ENCODE measurements at places on chromosomes 6 and 20.

- DNase-seq, result no peak
Measured at GRCh38 chr20:37260923-37261322, 691 bp downstream of the GHRH start.

GRCh38 chr20:33846291-33846935 lies 35.3 kb downstream of the CHMP4B start:
- no peak for DNase-seq

- DNase-seq, result no peak
Measured at GRCh38 chr20:50098259-50098658, 14.7 kb downstream of the UBE2V1 start.

DNA sequence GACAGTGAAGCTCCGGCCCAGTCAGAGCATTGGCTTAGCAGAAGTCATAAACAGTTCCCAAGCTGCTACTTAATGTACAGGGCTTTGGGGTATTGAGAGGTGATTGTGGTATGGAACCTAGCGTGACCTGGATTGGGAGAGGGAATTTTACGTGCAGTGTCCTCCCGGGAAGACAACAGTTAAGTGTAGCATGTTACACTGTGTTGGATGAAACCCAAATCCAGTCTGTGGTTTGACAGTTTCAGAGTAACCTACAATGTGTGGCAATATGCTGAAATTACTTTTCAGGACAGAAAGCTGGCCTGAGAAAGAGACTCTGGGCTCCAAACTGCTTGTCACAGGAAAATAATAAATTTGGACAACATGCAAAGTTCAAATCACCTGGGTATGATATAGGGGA lies 28.1 kb upstream of the RALGAPA2 start:
- no peak for DNase-seq

DNA sequence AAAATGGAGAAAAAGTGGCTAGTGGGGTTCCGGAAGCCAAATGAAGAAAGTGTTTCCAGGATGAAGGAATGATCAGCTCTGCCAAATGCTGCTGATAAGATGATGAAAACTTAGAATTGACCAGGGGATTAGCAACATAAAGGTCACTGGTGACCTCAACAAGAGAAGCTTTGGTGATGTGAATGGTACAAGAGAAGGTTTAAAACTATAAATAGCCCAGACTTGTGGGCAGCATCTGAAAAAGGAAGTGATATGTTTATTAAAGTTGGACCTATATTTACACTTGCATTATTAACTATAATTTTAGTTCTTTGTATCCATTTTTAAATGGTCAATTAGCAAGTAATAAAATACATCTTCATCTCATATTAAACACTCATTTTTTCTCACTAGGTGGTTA lies 45.1 kb downstream of the CGA start:
- DNase-seq, result no peak

DNA sequence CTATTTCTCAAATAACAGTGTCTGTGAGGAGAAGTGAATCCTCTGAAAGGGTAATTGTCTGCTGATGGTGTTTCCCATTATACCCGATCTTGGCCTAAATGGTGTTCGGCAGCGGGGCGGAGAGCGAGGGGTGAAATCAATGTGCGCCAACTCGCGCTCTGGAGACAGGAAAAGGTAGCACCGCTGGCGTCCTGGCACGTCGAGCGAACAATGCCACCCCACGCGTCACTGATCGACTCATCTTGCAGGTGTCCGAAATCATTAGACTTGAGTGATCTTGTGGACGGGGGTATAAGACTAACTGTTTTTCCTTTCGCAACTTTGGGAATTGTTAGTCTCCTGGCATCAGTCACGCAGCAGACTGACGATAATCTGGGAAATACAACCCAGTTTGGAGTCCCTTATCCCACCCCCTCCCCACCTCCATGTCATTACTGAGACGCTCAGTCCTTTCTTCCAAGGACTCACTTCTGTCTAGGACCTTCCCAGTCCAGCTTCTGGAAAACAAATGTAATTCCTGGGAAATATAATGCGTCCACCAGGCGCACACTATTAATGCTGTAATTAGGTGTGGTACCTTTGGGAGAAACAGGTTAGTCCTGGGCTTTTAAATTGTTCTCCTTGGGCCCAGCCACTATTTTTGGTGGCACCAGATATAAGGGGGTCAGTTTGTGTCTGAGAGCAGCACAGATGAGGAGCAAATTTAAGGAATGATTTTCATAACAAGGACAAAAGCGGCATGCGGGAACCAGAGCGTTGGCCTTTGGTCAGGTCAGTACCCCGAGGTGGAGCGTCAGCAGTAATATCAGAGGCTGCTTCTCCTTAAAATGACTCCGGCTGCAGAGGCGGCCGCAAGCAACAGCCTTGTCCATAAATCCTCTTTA lies 2.3 kb downstream of the LINC00237 start:
- DNase-seq, result no peak

DNA sequence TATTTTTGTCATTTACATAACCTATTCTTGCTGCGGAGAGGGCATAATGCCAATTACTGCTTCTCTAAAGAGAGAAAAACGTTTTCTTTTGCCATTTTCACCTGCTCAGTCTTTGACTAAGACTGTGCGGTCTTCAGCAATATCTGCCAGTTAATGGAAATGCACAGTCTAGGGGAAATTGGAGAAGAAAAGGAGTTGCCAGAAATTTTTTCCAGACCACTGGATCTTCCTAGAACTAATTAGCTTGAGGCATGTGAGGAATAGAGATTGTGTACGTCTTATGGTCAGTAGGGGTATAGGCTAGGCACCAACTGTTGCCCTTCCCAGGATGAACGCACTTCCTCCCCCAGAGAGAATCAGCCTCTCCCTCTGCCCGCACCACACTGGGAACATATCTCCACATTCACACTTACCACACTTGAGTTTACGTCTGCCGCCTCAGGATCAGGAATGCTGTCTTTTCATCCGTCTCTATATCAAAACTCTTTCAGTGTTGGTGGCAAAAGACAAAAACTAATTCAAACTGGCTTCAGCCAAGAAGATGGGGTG lies 67.9 kb upstream of the E2F3 start:
- DNase-seq, result no peak

All from thoracic aorta (tissue), 2 donors.